ENCODE measurements at places on chromosomes 16 and 17.

- no peak for DNase-seq
These were observed 33.7 kb downstream of the MBTPS1 start for GRCh38 chr16:84082835-84083569.

DNA sequence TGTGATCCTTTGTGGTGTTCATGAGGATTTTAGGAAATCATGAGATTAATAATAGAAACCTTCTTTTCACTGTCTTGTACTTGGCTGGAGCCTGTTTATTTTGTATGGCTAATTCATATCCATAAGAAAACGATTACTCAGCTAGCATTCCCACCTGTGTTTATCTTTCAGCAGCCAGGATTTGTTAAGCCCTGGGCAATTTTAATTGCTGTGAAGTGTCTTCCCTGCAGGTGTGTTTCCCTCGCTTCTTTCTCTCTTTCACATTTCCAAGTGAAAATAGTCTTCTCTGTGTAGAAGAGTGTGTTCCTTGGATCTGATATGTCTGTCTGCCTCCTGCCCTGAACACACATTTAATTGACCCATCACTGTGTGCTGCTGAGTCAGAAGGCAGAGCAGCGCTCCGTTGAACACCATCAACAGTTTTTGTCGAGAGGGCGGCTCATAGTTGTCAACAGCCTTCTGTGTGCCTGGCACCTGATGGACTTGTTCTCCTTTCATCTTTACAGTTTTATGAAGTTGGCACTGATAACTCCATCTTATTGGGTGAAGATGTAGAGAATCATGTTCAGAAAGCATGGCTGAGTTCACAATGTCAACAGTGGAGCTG lies 83.2 kb downstream of the SPECC1 start:
- no peak for DNase-seq

DNA sequence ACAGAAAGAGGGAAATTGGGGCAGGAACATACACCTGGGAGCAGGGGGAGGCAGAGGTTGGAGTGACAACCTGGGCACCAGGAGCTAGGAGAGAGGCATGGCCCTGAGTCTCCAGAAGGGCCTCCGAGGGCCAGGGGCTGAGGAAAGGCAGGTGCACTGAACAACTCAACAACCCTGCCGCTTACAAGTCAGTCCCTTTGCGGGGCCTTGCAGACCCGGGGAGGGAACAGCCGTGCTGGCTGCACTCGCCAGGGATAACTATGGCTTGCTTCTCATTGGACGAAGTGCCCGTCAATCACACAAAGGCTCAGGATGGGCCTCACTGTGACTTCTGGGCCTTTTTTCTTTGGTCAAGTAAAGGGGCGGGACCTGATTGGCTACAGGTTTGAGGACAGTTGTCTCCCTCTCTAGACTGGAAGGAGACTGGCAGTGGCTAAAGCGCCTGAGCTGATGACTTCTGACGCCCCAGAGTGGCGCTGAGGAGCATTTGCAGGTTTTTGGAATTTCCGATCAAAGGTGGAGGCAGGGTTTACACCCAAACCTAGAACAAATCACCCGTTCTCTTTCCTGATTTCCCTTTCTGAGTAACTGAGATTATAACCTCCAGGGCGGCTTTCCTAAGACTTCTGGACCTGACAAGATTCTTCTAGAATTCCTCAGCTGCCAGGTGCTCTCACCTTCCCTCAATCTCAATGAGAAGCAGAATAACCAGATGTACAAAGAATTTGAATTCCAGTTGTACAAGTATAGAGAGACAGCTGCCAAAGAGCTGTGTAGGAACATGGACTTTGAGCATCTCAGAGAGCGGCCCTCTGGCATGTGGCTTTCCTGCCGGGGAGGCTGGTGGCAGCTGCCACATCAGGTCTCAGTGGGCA lies 27.6 kb upstream of the ST6GALNAC2 start:
- DNase-seq: no peak

GRCh38 chr17:30379903-30380381 lies 1.2 kb downstream of the CPD start:
- DNase-seq: no peak

DNA sequence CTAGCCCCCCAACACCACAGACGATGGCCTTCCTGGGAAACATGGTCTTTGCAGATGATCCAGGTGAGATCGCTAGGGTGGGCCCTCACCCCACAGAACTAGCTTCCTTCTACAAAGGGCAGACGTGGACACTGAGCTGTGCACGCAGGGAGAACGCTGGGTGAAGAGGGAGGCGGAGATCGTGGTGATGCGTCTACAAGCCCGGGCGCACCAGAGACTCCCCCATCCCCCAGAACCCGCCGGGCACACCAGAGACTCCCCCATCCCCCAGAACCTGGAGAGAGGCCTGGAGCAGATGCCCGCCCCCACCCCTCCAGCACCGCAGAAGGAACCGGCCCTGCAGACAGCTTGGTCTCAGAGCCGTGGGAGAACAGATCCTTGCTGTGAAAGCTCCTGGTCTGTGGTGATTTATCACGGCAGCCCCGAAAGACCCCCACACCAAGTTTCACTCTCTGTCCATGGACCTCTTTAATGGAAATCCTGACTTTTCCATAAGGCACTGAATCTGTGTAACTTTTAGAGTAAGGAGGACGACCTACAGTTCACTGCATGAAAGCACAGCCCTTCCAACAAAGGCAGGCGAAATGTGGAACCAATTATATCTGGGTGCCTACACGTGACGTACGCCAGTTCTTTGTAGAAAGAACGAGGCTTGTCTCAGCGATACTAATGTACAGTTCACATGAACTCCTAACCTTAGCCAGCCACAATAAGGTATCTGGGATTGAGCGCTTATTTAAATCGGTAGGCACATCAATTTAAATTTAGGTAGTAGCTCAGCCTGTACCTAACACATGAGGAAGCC lies 88.5 kb downstream of the ANKRD11 start:
- DNase-seq: no peak
